ENCODE measurements at places on chromosomes 3 and 15.
A peak's percentile ranks its signal among the peaks of the same experiment; 100 is the strongest.

- no peak for DNase-seq
Measured at GRCh38 chr3:84600703-84601225, 358.0 kb upstream of the CADM2 start.

DNA sequence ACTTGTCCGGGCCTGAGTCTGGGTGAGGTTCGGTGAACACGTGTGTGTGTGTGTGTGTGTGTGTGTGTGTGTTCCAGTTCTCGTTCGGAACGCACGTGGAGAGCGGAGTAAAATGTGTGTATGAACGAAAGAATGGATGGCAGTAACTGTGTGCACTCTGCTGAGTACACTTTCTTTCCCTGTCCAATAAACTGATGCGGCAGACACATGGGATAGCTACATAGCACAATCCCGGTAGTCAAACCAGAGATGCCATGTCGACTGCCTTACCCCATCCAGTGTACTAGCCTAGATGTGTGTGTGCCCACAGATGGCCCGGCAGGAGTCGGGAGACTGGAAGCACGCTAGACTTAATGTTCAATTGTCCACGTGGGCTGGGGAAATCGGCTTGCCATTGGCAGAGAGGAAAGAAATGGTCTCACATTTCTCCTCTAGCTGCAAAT lies 507 bp upstream of the GOLIM4 start:
- no peak for DNase-seq

GRCh38 chr3:159620281-159620680 lies 368.4 kb upstream of the IL12A start:
- no peak for DNase-seq

DNA sequence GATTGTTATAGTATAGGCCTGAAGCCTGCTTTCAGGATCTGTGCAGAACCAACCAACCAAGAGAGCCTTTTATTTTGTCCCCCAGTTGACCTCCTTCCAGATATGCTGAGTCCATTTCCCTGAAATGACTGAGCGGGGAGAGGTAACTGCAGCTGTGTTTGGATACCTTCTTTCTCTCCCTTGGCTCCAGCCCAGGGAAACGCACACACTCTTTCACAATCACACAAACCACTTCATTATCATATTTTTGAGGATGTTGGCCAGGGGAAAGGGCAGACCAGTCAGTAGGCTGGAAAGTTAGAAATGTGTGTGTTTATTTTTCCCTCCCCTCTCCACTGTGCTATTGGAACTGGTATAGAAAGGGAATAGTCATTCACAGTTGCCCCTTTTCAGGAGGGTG lies 417.7 kb upstream of the TBL1XR1 start:
- peak; percentile 36 for DNase-seq

DNA sequence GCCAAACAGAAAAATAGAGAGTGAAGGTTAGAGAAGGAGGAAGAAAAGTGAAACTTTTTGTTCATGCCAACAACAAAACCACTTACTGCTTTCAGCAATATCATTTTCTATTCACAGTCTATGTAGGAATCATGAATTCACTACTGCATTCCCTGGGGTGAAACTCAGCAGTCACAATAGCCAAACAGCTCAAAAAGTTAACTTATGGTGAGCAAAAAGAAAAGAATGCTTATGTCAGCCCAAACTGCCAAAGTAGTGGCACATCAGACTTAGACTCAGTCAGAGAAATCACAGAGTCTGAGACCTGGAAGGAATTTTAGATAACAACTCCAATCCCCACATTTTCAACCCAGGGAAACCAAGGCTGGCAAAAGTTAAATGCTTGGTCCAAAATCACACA lies 238.7 kb upstream of the TMCO5A start:
- DNase-seq: no peak

GRCh38 chr15:43509660-43510199 lies 7.7 kb upstream of the MAP1A start:
- no peak for DNase-seq

DNA sequence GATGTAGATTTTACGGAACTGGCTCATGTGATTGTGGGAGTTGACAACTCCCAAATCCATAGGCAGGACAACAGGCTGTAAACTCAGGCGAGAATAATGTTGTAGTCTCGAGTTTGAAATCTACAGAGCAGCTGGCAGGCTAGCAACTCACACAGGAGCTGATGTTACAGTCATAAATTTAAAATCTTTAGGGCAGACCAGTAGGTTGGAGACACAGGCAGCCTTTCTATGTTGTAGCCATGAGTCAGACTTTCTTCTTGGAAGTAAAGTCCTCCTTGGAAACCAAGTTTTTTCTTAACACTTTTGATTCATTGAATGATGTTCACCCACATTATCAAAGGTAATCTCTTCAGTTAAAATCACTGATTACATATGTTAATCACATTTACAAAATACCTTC lies 89.1 kb upstream of the ALCAM start:
- DNase-seq: no peak

DNA sequence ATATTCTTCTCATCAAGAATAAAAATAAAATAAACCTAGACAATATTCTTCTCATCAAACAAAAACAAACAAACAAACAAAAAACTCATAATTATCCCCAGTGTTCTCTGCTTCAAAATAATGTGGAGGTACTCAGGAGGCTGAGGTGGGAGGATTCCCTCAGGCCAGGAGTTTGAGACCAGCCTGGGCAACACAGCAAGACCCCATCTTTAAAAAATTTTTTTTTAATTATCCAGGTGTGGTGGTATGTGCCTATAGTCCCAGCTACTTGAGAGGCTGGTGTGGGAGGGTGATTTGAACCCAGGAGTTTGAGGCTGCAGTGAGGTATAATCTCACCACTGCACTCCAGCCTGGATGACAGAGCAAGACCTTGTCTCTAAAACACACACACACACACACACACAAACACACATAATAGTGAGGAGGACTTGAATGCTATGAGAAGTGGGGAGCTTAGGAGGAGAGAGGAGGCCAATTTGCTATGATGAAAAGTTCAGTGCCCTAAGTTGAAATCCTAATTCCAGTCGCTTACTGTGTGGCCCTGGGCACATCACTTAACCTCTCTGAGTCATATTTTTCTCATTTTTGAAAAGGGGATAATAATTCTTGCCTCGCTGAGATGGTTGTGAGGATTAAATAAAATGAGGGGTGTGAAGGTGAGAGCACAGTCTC lies 35.8 kb upstream of the HERC1 start:
- no peak for DNase-seq

- no peak for DNase-seq
Measured at GRCh38 chr15:74336061-74337005, 31.1 kb downstream of the CYP11A1 start.

DNA sequence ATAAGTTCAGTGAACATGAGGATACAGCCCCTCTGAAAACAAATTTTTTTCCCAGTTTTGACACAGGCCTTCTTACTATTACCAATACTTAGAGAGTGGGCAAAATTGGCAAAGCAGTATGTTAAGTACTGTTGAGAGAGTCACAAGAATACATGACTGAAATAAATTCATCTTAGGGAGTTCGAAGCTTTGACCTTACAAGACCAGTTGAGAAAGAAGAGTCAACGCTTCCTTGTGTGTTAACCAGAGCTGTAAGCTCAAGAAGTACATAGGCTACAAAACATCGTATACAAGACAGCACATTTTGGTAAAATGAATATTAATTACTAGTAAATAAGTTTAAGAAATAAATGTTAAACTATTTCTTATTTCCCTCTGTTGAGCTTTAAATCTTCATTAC lies 164.4 kb upstream of the RORA start:
- no peak for DNase-seq

DNA sequence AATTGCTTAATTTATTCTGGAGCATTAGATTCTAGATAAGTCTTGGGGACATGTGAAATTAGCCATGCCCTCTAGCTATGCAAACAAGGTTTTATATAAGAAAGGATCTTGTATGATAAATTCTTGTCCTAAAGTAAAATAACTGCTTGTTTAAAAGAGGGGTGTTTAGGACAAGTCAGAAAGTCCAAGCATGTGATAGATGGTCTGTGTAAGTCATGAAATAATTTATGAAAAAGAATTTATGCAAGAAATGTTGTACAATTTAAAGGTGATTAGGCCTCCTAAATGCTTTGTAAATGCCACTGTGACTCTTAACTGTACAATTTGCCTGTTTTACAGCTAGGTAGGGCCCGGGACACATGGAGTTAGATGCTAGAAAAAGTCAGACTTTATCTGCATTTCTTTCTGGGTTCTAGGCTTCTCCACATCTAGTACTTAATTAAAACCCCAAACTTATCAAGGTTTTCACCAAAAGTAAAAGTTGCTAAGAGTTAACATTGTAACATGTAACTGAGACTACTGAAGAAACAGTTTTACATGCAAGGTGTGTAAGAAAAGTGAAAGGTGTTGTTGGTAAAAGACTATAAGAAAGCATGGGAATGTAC lies 13.2 kb downstream of the LINS1 start:
- DNase-seq: no peak

GRCh38 chr3:80733522-80734176 lies 965.9 kb upstream of the ROBO1 start:
- no peak for DNase-seq

DNA sequence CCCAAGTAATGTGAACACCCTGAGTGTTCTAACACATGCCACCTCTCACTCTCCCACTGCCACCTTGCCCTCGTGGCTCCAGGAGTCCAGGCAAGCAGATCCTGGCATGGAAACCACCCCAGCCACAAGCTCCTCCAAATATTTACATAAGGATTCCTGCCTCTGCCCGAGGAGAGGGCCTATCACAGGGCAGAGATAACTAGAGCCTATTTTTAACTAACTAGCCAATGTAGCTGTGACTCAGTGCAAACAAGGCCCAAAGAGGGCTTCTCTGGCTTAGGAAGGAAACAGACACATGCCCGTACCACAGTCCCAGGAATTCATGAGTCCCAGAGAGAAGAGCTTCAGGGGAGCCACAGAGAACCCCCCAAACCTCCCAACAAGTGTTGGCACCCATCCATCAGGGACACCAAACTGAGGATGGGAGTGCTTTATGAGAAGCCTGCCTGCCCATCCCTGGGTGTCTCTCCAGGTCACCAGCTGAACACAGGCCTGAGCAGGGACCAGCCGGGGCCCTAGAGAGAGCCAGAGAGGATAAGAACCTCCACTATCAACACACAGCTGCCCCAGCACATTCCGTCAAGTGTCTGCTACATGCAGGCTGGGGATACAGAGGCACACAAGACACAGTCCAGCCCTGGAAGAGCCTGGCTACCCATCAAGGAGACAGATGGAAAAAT lies 9.2 kb downstream of the FYCO1 start:
- DNase-seq: no peak

GRCh38 chr15:78450285-78450858 lies 12.4 kb downstream of the IREB2 start:
- no peak for DNase-seq

GRCh38 chr3:189778340-189778950 lies 147.3 kb downstream of the TP63 start:
- no peak for DNase-seq

DNA sequence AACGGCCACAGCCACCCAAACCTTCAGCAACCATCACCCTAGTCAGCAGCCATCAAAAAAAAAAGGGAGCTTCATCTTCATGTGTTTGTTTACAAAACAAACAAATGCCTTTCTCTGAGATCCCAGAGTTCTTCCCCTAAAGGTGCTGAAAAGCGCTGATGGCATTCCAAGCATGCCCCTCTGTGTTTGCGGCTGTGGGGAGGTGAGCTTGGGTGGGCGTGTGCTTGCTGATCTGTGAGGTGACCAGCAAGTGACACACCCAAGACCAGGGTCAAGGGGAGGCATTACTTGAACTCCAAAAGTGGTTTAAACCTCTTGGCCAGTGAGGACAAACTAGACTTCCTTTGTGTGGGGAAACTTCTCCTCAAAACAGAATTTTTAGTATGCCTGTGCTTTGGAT lies 81.5 kb downstream of the DHX36 start:
- DNase-seq: no peak

GRCh38 chr3:33201195-33201594 lies 17.4 kb downstream of the SUSD5 start:
- DNase-seq: no peak

- DNase-seq: no peak
Measured at GRCh38 chr3:54891540-54891897, 36.3 kb downstream of the LRTM1 start.

- no peak for DNase-seq
Measured at GRCh38 chr3:56720849-56721248, 37.8 kb upstream of the TASOR start.

- no peak for DNase-seq
Measured at GRCh38 chr3:30418443-30418842, 188.0 kb upstream of the TGFBR2 start.

- DNase-seq: peak; percentile 35
Measured at GRCh38 chr15:59532770-59533379, 78.7 kb upstream of the GCNT3 start.

GRCh38 chr15:66498501-66499386 lies 1.2 kb upstream of the SNAPC5 start:
- peak; percentile 61 for DNase-seq

- no peak for DNase-seq
Measured at GRCh38 chr3:48776854-48777253, 59.8 kb upstream of the IP6K2 start.

DNA sequence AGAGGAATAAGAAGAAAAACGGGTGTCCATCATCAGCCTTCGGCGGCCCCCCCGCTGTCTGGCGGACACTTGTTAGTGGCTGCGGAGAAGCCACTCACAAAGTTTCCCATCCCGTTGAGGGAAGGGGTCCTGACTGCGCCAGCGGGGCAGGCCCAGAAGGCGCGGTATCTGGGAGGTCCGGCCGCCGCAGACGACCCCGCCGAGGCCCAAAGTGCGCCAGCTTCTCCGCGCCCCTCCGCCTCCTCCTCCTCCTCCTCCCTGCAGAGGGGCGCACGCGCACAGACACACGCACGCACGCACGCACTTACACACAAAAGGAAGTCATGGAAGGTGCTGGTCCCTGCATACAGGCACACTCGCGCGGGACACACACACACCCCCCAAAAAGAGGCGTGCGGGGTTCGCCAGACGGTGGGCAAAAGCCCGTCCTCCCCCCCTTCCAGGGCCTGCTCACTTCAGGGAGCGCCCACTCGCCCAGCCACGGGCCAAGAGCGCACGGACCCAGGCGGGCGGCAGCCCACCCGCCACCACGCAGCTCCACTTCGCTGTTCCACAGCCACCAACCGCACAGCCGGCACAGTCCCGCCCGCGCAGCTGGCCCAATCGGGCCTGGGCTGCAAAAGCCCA lies 18.0 kb downstream of the ZNF148 start:
- peak; percentile 32 for DNase-seq

- no peak for DNase-seq
Measured at GRCh38 chr15:40958146-40958545, 4.9 kb downstream of the CHAC1 start.

GRCh38 chr3:170178651-170179050 lies 2.9 kb downstream of the PHC3 start:
- peak; percentile 70 for DNase-seq

- DNase-seq: no peak
Measured at GRCh38 chr15:66702787-66703539, 927 bp downstream of the SMAD6 start.

GRCh38 chr3:187735383-187735782 lies 9.9 kb downstream of the BCL6 start:
- no peak for DNase-seq

- DNase-seq: no peak
Measured at GRCh38 chr3:134643150-134643675, 7.6 kb downstream of the KY start.
